ENCODE measurements at places on chromosomes 1 and 21. TPM values are rescaled to one million over a fixed set of nuclear protein-coding genes. Genes with fewer than 3 reads are reported as not detected.

Gene EYA3
- 26.3 TPM for total RNA-seq

Gene C1orf74
- total RNA-seq: 3.0 TPM

Gene GPR25
- total RNA-seq: not detected

Gene VHLL
- 0.32 TPM for total RNA-seq

Gene BATF3
- 3.9 TPM for total RNA-seq

Gene MTHFR
- total RNA-seq: 21.6 TPM

Gene C2CD4D
- not detected for total RNA-seq

Gene TMPRSS3
- total RNA-seq: not detected

Gene SCCPDH
- 47.4 TPM for total RNA-seq

Gene E2F2
- 2.2 TPM for total RNA-seq

Gene IL23R
- not detected for total RNA-seq

Gene TAS1R3
- total RNA-seq: under 0.01 TPM

Gene RBM11
- total RNA-seq: 0.32 TPM

Gene PLA2G5
- total RNA-seq: not detected

Gene RXFP4
- not detected for total RNA-seq

Gene COL11A1
- 19.6 TPM for total RNA-seq

Gene CA6
- not detected for total RNA-seq

Gene CDC42BPA
- total RNA-seq: 113 TPM

Gene ZMYND12
- 0.32 TPM for total RNA-seq

Gene ACTN2
- not detected for total RNA-seq

Gene FHAD1
- total RNA-seq: under 0.01 TPM

Gene FMO5
- 1.3 TPM for total RNA-seq

Gene S100A12
- total RNA-seq: not detected

Gene IL20
- 0.86 TPM for total RNA-seq

Gene NUAK2
- 12.1 TPM for total RNA-seq

Gene B3GALT2
- total RNA-seq: 12.9 TPM

Gene TMEM82
- not detected for total RNA-seq

Gene SPAG17
- 0.32 TPM for total RNA-seq

Gene WNT9A
- total RNA-seq: 0.32 TPM

Gene SPATA1
- 0.97 TPM for total RNA-seq

Gene CFHR5
- not detected for total RNA-seq

Gene DNM3
- 1.9 TPM for total RNA-seq

Gene UBASH3A
- total RNA-seq: not detected

Gene GPR157
- 9.5 TPM for total RNA-seq

Gene LRRC71
- not detected for total RNA-seq

Gene MYOG
- not detected for total RNA-seq

All from fibroblast of villous mesenchyme (primary cell).